ENCODE measurements at places on chromosomes 2 and 18.

- no peak for DNase-seq
Observed at GRCh38 chr2:237171396-237171795, 85.7 kb downstream of the COPS8 start.

DNA sequence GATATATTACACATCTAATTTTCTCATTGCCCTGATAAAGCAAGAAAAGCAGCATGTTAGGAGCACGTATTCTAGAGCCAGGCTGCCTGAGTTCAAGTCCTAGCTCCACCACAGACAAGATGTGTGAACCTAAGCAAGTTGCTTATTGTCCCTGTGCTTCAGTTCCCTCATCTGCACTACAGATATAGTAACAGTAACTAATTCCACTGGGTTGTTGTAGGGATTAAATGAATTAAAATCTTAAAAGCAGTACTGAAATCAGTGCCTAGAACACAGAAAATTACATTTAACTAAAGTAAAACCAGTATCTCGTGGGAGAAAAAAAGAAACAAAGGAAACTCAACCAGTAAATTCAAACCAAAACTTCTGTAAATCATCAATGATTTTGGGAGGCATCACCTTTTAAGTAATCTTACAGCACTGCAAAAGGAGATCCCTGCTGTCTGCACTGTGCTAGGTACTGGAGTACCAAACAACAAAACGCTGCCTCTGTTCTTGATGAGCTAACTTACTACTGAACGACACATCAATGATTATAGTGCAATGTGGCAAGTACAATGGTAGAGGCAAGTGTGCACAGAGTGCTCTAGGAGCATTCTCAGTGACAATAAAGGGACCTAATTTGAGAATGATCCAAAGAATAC is 7.9 kb downstream of the MAP3K2 start:
- DNase-seq = no peak

- no peak for DNase-seq
Observed at GRCh38 chr2:106941372-106941993, 55.5 kb upstream of the ST6GAL2 start.

- DNase-seq = no peak
Observed at GRCh38 chr2:143833015-143833660, 686.8 kb downstream of the ZEB2 start.

DNA sequence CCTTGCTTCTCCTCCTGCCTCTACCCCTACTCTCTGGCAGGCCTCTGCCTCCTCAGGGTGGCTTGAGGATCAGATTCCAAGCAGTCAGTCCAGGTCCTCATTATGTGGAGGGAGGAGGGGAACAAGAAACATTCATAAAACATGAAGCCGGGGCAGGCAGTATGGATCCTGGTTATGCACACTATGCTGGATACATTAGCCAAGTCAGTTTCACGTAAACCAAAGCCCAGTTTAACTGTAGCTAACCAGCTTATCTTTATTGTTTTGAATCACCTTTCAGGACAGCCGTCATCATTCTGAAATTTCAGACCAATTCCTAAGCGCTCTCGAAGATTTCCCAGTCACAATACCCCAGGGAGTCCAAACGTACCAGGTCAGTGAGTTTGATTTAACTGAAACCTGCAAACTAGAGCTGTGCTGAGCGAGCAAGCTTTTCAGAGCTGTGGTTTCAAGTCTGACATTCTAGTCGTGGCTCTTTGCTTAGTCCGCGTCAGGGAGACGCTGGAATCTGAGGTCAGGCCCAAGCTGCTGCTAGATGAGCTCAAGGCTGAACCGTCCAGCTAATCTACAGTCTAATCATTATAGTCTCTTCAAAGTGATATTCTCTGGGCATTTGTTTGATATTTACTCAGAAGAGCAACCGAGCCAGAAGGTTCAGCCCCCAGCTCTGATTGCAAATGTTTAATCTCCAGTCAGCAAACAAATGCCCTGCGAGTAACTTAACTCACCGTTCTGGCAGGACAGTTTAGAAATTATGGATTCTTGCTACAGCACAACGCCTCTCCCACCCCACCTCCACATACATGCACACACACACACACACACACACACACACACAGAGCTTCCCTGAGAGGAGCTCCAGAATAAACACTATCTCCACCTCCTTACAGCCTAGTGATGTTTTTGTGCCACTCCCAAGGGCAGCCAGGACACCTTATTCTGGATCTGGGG is 63.8 kb upstream of the BZW1 start:
- DNase-seq = no peak

DNA sequence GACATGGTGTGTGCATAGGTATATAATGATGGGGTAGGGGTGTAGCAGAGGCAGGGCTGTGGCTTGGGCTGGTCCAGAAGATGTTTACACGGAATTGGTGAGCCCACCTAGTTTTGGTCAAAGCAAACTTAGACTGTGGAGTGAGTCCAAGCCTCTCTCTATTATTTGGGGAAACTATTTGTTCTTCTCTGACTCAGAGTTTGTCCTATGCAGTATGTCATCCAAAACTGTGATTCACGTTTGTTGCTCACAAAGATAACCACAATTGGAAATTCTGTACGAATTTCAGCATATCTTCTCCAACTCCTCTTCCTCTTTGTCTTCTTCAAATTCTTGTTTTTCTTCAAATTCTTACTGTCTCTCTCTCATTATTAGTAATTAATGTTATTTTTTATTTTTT is 292.9 kb downstream of the XIRP2 start:
- no peak for DNase-seq

- no peak for DNase-seq
Observed at GRCh38 chr2:121570667-121571055, 40.0 kb downstream of the RNU4ATAC start.

- no peak for DNase-seq
Observed at GRCh38 chr18:25033747-25034471, 318.1 kb downstream of the ZNF521 start.

GRCh38 chr18:52694804-52695203 is 354.8 kb downstream of the DCC start:
- DNase-seq = no peak

- DNase-seq = no peak
Observed at GRCh38 chr18:49892148-49892924, 79.0 kb upstream of the ACAA2 start.

DNA sequence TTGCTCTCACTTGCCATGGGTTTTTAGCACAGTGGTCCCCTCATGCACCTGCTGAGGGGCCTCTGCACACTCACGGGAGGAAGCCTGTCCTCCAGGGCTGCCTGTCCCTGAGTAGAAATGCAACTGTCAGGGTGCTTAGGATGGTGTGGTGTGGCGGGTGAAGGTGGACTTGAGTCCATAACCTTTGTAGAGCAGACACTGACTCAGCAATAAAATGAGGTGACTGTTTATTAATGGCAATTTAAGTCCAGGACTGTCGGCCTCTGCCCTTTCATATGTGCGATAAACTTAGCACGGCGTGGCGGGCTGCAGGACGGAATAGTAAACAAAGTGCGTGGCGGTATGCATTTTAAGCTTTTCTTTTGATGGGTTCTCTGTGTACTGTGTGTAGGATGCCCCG is 188.2 kb downstream of the LDLRAD4 start:
- no peak for DNase-seq

DNA sequence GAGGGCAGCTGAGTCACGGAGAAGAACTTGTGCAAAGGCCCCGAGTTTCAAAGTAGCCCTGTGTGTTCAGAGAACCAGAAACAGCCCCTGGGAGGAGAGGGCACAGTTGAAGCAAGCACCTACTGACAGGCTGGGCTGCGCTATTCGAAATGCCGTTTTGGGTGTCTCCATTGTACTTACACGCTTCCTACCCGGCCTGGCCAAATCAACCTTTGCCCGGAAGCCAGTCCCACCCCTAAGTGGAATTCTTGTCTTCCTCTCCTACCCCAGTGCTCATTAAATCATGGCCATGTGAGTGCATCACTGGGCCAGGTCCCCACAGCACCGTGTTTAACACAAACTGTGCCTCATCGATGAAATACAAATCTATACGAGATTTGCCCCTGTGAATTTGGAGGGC is 6.0 kb downstream of the DIPK1C start:
- no peak for DNase-seq

DNA sequence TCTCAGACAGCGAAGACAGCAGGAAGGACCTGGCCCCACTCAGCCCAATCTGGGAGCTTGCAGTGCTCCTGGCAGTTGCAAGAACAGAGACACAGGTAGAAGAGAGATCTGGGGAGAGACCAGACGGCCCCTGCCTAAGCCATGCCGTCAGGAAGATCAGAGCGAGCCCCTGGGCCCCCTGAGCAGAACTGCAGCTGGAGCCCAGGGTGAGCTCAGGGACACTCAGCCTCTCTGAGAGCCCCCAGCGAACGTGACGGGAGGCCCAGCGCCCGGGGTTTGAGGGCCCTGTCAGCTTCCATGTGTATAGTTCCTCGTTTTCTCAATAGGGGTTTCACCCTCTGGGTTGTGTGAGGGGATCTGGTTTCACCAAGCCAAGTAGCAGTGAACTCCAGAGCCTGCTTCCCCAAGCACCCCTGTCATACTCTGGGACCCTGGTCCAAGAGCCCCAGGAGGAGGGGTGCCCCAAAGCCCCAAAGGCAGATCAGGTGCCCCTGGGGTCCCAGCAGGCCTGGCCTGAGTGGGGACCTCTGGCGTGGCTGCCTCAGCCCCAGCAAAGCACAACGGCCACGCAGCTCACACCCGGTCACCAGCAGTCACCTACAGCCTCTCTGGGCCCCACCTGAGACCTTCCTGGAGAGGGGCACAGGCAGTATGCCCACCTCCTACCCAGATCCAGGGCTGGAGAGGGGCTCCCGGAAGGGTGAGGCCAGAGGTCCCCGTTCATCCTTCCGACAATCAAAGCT is 431.3 kb upstream of the MYT1L start:
- DNase-seq = no peak

- no peak for DNase-seq
Observed at GRCh38 chr2:176461098-176461808, 192.0 kb downstream of the MTX2 start.
